Right cardiac atrium (tissue), 5 donors: ENCODE measurements at places on chromosomes 6 and 20. TPM values are rescaled to one million over a fixed set of nuclear protein-coding genes. Genes with fewer than 3 reads are reported as not detected.

DNA sequence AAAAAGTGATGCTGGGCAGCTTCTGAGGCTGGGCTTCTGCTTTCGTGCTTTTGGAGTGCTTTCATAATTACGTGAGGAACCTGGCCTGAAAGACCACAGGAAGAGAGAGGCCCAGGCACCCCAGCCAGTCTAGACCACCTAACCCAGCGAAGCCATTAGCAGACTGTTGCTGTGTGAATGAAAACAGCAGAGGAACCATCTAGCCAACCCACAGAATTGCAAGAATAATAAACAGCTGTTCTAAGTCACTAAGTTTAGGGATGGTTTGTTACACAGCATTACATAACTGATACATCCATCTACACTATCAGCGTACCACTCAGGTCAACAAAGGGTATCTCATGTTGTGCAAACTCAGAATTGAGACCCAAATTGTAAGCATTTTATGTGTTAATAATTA lies 34.5 kb downstream of the FGD2 start:
- DNase-seq, result no peak

DNA sequence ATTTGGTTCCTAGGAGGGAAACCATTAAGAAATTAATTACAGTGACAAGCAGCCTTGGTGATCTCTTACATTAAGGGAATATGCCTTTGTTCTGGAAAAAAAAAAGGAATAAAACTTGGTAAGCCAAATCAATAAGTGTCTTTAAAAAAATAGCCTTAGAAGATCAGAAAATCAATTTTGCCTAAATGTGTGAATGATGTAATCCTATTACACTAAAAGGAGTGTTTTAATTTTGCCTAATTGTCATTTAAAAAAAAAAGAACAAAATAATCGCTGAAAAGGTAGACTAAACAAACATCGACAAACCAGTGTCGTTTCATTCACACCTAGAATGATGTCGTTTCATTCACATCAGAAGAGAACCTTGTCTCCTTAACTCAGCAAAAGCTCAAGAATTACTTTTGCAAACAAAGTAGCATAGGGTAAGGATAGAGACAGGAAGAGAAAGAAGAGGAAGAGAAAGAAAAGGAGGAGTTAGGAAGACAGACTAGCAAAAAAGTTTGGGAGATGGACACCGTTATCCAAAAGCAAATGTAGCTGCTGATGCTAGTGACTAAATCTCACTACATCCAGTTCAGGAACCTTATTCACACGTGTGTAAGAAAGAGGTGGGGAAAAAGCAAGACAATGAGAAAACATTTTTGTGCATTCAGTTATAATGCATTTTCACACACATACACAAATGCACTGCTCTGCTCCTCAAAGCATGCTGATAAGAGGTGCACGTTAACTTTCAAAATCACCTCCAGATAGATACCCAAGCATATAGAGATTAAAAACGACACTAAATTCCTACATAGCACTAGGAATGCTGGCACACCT lies 60.6 kb downstream of the HIVEP2 start:
- no peak for DNase-seq

DNA sequence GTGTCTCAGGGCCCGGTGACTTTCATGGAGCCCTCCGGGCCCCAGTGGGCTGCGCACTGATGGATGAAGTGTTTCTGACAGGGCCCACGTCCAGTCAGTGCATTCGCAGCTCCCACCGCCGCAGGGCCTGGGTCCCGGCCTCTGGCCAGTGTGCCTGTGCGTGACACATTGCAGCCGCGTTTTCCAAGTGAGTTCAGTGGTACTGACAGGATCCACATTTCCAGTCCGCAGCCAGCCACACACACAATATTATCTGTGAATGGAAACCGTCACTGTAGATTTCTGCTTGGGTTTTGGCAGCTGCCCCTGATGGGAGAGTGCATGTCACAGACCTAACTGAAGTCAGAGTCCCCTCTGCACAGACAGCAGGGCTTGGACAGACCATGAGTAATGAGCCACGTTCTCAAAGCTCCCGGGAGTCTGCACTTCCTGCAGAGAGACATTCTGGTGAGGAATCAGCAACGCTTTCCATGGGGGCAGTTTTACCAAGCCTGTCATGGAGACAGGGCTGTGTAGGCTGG lies 171.4 kb downstream of the MYLK4 start:
- DNase-seq, result peak; percentile 81

DNA sequence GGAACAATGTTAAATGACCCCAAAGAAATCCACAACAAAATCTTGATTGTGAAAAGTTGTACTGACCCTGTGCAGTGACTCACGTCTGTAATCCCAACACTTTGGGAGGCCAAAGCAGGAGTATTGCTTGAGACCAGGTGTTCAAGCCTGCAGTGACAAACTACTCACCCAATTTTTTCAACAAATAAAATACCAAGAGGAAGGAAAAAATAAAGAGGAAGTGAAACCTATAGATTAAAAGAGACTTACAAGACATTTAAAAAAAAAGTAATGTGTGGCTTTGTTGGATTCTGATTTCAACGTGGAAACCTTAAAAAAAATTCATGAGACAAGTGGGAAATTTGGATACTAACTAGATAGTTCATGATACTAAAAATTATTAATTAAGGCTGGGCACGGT lies 31.9 kb downstream of the GINS1 start:
- DNase-seq, result no peak

- no peak for DNase-seq
Measured at GRCh38 chr6:72631480-72631879, 9.6 kb downstream of the KCNQ5 start.

DNA sequence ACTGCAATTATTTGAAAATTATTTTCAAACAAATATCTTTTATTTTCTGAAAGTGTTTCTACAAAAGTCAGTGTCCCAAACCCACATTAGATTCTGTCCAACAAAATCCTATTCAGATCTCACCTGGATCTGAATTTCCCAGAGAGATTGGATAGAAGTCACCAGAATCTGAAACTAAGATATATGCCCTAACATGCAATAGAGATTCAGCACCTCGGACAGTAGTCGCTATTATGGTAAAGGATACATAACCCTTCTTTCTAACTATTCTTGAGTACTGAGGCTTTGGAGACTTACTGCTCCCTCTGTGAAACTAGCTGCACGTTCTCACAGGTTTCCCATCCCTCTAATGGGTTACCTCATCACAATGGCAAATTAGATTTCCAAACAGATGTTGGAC lies 151.4 kb downstream of the ID4 start:
- DNase-seq, result no peak

The PGK2 gene
- total RNA-seq, result not detected

- no peak for DNase-seq
Measured at GRCh38 chr6:12423832-12424231, 133.7 kb downstream of the EDN1 start.

DNA sequence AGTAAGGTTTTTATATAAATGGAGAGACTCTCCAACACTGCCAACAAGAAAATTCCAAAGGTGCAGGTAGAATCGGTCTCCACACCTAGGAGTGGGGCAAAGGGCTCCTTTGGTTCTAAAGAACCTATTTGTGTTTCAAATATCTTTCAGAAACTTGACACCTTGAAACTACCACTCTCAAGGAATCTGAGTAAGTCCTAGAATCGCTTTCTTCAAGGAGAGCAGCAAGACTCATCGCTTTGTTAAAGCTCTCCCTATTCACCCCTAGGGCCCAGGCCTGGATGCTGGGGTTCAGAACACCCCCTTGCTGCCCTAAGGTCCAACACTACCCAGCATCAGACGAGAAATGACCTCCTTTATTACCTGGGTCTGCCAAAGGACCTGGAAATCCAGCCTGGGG lies 2.0 kb downstream of the CLIC5 start:
- DNase-seq, result no peak

The PRL gene
- not detected for total RNA-seq

The GGTLC1 gene
- not detected for total RNA-seq

The SRPK1 gene
- 21.7 TPM for total RNA-seq

DNA sequence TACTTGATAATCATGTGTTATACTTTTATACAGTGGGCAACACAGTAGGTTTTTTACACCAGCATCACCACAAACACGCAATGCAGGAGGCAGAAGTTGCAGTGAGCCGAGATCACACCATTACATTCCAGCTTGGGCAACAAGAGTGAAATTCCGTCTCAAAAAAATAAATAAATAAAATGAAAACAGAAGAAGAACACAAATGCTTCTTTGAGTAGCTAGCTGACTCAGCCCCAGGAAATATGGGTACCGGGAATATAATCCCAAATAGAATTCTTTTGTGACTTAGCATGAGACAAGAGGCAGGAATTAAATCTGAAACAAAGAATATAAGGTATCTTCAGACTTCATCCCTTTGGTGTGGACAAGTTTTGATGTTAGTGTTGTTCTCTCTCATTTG lies 164.2 kb upstream of the ATXN1 start:
- DNase-seq, result no peak

GRCh38 chr6:1296542-1296941 lies 15.4 kb upstream of the FOXQ1 start:
- no peak for DNase-seq

The BPIFB4 gene
- 0.62 TPM for total RNA-seq

DNA sequence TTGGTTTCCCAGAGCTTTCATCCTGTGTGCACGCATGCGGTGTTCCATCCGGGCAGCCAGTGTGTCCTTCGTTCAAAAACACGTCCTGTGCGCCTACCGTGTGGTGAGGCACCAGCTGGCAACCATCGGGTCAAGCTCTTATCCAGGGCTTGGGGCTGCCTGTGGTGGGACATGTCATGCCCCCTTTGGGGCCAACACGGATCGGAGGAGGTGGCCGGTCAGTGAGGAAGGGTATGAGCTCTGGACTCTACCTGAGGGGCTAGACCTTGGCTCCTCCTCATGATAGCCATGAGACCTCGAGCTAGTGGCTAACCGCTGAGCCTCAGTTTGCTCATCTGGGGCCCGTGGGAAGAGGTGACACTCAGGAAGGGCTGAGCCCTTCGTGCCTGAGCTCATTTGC lies 158.5 kb upstream of the PMEPA1 start:
- DNase-seq, result no peak

The OR2H1 gene
- total RNA-seq, result not detected

The RFX6 gene
- total RNA-seq, result not detected

- no peak for DNase-seq
Measured at GRCh38 chr6:56335726-56336125, 88.3 kb upstream of the COL21A1 start.

The PNPLA1 gene
- total RNA-seq, result not detected

The ATP5F1E gene
- 113 TPM for total RNA-seq

- DNase-seq, result no peak
Measured at GRCh38 chr20:35730583-35731468, 11.2 kb downstream of the RBM39 start.

DNA sequence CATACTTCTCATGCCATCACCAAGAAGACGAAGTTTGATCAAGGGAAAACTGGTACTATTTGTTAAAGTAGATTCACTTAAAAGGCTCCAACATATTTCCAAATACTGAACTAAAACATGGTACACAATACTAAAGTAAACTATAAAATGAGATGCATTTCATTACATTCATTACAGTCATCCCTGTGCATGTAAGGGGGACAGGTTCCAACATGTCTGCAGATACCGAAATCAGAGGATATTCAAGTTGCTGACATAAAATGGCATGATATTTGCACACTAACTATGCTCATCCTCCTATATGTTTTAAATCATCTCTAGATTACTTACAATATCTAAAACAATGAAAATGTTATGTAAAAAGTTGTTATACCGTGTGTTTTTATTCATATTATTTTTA lies 893.9 kb upstream of the MANEA start:
- DNase-seq, result no peak

The COL12A1 gene
- 8.1 TPM for total RNA-seq

- peak; percentile 35 for DNase-seq
Measured at GRCh38 chr6:152316024-152316423, 321.1 kb downstream of the SYNE1 start.

- no peak for DNase-seq
Measured at GRCh38 chr6:26502626-26503025, 2.5 kb downstream of the BTN1A1 start.

GRCh38 chr20:7305976-7306375 lies 538.5 kb downstream of the BMP2 start:
- no peak for DNase-seq

- no peak for DNase-seq
Measured at GRCh38 chr6:144063246-144063743, 32.1 kb downstream of the SF3B5 start.

DNA sequence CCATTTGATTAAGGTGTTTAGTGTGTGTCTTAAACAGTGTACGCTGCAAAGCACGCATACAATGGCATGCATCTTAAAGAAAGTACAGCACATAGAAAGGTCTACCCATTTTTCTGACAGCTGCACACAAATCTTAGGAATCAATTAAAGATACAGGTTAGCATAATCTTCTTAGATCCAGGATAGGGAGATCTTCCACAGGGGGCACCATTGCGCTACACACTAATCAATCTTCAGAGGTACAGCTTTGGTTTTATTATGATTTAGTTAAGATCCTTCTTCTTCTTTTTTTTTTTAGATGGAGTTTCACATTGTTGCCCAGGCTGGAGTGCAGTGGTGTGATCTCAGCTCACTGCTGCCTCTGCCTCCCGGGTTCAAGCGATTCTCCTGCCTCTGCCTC lies 63.7 kb upstream of the BEND3 start:
- no peak for DNase-seq

The SLC25A27 gene
- total RNA-seq, result 19.9 TPM

DNA sequence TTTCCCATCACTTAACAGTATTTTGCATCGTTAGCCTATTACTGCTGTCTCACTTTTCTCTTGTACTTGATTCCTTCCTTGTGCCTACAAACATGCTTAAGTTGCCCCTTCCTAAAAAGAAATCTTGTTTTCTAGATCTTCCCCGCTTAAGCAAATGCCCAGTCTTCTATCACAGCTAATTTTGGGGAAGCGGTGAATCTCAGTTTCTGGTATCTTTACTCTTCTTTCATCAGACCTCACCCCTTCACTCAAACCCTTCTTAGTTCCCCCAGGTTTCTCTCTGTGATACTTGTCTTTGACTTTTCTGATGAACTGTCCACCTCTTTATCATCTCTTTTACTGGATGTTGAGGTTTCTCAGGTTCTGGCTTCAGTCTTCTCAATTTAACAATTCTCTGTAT lies 14.2 kb downstream of the VAPB start:
- no peak for DNase-seq

The HCRTR2 gene
- not detected for total RNA-seq

DNA sequence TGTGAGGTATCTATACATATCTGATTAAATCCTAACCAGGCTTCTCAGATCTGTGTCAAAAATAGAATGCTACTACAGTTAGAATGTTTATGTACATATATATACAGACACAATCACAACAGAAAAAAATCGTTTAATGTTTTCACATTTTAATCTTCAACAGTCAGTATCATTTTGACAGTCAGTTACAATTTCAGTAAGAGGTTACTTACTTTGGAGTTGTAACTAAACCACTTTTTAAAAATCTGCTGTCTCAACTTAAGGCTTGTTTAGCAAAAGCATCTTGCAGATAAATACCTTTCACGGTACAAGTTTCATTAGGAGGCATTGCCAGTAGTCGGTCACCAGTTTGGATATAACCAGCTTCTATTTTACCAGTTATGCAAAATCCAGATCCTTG lies 32.3 kb upstream of the ALDH8A1 start:
- DNase-seq, result no peak

- DNase-seq, result no peak
Measured at GRCh38 chr6:115601064-115601463, 459.6 kb downstream of the FRK start.

The GATA5 gene
- total RNA-seq, result 3.1 TPM

The SLC22A1 gene
- total RNA-seq, result 0.21 TPM
